Aorta (tissue), 5 donors: ENCODE measurements at places on chromosomes 4 and X. TPM values are rescaled to one million over a fixed set of nuclear protein-coding genes. Genes with fewer than 3 reads are reported as not detected.

DNA sequence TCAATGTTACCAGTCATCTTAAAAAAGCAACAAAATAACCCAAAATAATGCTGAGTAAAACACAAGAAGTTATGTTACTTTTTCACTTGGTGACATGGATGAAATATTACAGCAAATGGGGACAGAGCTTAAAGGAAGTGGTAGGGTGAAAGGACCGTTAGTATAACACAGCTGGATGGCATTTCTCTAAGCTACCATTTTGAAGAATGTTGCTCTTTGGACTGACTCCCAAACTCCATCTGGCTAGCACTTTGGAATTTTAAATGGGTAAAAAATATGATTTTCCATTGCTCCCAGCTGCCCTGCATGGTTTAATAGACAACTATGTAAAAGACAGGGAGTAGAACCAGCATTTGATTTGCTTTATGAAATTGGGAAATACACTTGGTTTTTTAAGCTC is 27.6 kb downstream of the CLCN5 start:
- DNase-seq = no peak

- peak; percentile 59 for DNase-seq
These were observed 1.3 kb downstream of the CAMK2D start for GRCh38 chr4:113760094-113760794.

DNA sequence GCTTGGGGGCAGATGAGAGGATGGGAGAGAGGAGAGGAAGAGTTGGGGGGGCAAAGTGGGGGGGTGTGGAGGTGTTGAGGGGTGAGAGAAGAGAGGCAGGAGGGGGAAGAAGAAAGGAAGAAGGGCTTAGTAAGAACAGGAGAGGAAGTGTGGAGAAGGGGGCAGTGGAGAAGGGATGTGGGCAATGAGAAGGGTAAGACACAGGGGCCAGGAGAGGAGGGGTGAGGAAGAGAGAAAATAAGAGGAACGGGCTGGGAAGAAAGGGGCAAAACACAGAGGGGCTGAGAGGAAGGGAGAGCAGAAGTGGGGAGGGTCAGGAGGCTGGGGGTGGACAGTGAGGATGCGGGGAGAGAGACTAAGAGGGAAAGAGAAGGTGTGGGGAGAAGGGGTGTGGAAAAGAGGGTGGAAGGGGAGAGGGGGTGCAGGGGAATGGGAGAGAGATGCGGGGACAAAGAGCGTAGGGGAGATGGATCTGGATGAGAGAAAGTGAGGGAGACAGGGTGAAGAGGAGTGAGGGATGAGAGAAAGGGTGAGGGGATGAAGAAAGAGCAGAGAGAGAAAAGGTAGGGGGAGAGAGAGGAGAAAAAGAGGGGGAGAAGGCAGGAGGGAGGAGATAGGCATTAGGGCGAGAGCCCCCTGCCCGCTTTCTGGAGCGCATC is 12.9 kb downstream of the SH3KBP1 start:
- no peak for DNase-seq

DNA sequence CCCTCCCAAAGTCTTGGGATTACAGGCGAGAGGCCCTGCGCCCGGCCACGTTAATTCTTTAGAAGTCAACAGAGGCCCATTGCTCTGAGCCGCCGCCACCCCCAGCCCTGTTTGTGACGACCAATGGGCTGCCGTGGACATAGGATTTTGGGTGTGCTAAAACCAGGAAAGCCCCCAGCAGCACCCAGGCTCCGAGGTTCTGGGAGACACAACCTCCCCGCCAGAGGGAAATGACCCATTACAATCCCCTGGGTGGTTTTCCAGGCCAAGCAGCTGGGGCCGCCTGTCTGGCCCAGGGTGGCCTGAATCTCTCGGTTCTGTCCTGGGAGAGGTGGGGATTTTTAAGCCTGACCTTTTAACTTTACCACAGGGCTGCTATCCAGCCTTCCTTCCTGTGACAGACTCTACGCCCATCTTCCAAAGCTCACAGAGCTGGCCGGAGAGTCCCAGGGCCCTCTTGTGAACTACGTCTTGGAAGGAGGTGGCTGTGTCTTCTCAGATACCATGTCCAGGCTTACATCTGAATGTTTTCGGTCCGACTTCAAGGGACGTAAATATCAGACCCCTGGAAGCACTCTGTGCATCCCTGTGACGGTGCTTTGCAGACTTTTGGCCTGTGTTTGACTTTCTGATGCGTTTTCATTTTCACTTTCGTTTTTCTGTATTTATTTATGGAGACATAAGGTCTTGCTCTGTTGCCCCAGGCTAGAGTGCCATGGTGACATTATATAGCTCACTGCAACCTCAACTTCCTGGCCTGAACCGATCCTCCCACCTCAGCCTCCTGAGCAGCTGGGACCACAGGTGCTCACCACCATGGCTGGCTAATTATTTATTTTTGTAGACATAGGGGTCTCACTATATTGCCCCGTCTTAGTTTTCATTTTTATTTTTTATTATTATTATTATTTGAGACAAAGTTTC is 36.0 kb downstream of the P2RY8 start:
- DNase-seq = no peak

DNA sequence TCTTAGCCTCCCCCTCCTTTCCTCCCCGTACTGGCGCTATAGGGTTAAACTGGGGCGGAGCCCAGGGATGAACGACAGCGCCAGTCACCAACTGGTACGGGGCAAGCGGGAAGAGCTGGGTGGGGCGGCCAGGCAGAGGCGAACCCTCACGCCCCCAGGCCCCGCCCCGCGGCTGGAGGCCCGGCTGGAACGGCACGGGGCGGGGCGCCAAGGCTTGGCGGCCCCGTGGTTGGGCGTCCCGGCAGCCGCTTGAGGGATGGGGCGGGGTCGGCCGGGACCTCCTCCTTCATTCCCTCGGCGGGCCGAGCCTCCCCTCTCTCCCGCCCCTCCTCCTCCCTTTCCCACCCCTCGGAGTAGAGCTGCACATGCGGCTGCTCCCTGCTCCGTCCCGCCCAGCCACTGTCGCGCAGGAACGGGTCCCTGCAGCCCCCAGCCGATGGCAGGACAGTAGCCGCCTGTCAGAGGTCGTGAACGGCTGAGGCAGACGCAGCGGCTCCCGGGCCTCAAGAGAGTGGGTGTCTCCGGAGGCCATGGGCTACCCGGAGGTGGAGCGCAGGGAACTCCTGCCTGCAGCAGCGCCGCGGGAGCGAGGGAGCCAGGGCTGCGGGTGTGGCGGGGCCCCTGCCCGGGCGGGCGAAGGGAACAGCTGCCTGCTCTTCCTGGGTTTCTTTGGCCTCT is at the start of gene EDA:
Gene EDA (plus strand): TSS at position 335 of the 678 bp plus-strand sequence.
- DNase-seq = peak; percentile 91

DNA sequence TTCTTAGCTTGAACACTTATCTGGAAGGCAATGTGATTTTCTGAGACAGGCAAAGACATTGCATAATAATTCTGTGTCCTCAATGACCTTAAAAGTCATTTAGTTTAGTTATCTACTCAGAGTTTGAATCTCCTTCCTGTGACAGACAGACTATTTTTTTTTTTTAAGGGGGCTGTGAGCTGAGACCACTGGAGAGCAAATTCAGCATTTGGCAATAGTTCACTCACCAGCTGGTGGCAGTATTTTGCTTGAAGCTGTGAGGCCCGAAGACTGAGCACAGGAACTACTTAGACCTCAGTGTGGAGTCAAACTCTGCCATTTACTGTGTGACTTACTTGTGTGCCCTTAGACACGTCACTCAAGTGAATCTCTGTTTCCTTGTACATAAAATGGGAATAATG is 22.9 kb upstream of the CPE start:
- no peak for DNase-seq

DNA sequence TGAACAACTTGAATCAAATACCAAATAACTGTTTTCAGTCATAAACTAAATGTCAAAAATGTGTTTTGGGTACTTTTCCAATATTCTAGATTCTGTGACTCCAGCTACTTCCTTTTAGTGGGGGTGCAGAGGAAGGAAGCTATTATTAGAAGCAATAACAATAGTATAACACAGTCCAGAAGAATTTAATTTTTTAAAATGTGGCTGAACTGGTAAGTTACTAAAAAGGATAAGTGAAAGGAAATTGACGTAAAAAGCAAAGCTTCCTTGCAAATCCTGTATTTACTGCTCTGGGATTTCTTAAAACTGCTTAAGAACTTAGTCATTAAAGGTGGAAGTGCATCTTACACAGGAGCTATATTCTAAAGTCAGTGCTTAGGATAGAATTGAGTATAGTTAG is 53.2 kb downstream of the MOSPD2 start:
- DNase-seq = no peak

DNA sequence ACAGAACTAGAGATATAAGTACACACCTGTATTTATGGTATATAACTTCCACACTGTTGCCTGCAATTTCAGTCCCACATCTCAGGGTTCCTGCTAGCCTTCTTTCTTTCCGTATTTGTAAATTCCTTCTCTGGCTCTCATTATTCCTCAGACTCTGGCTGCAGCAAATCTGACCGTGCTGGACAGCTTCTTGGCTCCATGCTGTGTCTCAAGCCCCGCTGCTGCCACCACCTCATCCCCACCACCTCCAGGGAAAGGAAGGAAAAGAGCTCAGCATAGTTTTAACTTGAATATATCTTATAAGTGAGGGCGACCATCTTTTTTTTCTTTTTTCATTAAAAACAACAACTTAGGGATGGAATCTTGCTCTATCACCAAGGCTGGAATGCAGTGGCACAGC is 155.6 kb upstream of the CXCL13 start:
- DNase-seq = no peak

GRCh38 chr4:102527695-102528283 is 26.6 kb downstream of the NFKB1 start:
- DNase-seq = no peak

DNA sequence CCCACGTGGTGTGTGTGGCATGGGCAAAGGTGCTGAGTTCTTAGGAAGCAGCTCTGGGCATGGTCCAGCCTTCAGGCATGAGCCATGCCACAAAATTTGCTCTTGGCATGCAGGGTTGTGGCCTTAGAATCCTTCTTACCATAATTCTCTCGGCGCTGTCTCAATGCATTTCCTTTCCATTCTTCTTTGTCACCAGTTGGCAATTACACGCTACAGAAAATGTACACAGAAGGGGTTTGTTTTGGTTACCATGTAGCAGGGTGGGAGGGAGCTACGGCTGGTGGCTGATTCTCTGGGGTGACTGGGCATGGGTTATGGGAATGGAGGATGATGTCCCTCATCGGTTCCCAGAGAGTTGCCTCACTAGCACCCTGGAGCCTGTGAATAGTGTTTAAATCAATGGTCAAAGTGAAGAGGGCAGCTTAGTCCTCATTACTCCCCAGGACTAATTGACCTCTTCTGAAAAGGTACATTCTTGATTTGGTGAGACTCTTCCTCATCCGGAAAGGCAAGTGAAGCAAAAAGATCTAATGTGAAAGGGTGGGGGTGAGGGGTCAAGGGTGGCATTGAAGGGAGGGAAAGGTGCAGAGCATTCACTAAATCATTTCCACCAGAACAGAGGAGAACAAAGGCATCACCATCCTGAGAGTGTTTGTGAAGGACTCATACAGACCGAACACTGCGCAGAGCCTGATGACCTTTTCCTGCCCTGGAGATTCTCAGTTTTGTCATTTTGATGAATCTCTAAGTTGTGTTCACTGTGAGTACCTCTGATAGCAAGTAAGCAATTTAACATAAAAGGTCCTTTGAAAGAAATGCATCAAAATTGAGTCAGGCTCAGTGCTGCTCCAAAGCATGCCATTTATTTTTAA is 199.8 kb upstream of the SFRP2 start:
- DNase-seq = no peak

- no peak for DNase-seq
These were observed 213.0 kb upstream of the FAT4 start for GRCh38 chr4:125101719-125102118.

DNA sequence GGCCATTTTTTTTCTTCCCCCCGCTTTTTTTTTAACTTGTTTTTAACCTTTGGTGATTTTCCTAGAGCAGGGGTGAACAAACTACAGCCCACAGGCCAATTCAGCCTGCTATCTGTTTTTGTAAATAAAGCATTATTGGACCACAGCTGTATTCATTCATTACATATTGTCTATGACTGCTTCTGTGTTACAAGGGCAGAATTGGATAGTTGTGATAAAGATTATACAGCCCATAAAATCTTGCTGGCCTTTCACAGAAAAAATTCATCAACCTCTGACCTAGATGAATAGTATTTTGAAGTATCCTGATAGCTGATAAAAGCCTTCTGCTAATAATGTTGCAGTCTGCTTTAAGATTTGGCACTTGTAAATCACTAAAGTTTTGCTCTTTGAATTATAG is 63.4 kb downstream of the SMAD1 start:
- DNase-seq = no peak

The DGAT2L6 gene
- not detected for total RNA-seq

The KLHL34 gene
- total RNA-seq = not detected

The SSX4B gene
- total RNA-seq = not detected

The IL15 gene
- 15.2 TPM for total RNA-seq

The GAGE2A gene
- total RNA-seq = not detected

The SMIM31 gene
- total RNA-seq = not detected

The ZMAT1 gene
- 9.0 TPM for total RNA-seq
